ENCODE measurements at places on chromosomes 4 and X.

- no peak for DNase-seq
Measured at GRCh38 chr4:106041294-106042002, 146.2 kb downstream of the NPNT start.

- no peak for DNase-seq
Measured at GRCh38 chrX:29858714-29859113, 356.6 kb upstream of the MAGEB2 start.

GRCh38 chr4:96154676-96155075, 314.8 kb downstream of the PDHA2 start:
- DNase-seq = no peak

- no peak for DNase-seq
Measured at GRCh38 chrX:35357656-35358055, 415.1 kb downstream of the FAM47B start.

GRCh38 chr4:95728145-95728544, 111.7 kb upstream of the PDHA2 start:
- no peak for DNase-seq

All from activated CD4-positive, alpha-beta T cell treated with anti-CD3 and anti-CD28 coated beads, Interleukin-2, Interleukin-4, amounts not matched to agents 100 ng/mL and 50 ng/mL, durations not matched to agents 16 hours and 8 hours (primary cell).